ENCODE measurements at places on chromosomes 4 and X. TPM values are rescaled to one million over a fixed set of nuclear protein-coding genes. Genes with fewer than 3 reads are reported as not detected.

Gene SERPINA7
- total RNA-seq, result not detected

Gene NEXMIF
- total RNA-seq, result 12.4 TPM

Gene KLKB1
- total RNA-seq, result 0.71 TPM

Gene FGF2
- total RNA-seq, result 13.5 TPM

Gene OTUD6A
- total RNA-seq, result not detected

Gene MSX1
- 49.6 TPM for total RNA-seq
